ENCODE measurements at places on chromosomes 7 and 10. TPM values are rescaled to one million over a fixed set of nuclear protein-coding genes. Genes with fewer than 3 reads are reported as not detected.

DNA sequence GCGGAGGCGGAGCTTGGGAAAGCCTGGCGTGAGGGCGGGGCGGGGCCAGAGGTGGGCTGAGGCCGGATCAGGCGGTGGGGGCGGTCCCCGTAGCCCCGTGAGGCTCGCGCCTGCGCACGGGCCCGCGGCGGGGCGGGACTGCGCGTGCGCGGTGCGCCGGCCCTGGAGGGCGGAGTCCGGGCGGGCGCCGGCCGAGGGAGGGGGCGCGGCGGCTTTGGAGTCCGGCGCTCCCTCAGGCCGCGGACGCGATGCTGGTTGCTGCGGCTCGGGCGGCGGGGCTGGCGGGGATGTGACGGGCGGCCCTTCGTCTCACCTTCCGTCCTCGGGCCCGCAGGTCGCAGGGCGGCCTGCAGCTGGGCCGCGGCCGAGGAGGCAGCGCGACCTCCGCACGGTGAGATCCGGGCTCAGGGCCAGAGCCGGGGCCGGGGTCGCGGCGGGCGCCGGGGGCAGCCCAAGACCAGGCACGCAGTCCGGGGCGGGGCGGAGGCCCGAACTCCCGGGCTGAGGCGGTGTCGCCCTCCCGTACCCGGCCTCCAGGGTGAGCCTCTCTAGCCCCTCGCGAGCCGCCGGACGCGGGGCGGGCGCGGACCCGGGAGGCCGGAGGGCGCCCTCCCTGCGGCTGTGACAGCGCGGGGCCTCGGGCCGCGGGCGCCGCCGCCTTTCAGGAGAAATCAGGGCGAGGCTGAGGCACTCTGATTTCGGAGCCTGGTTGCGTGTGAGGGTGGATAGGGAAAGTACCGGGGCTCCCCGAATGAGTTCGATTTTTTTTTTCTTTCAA is at the start of gene CCSER2:
TSS of gene CCSER2 (plus strand) at position 172 of the 778 bp plus-strand sequence. CDS start 42,464 bp downstream, outside the sequence.
- DNase-seq, result peak; percentile 99

FOXI2 gene
- 1.1 TPM for total RNA-seq

DNA sequence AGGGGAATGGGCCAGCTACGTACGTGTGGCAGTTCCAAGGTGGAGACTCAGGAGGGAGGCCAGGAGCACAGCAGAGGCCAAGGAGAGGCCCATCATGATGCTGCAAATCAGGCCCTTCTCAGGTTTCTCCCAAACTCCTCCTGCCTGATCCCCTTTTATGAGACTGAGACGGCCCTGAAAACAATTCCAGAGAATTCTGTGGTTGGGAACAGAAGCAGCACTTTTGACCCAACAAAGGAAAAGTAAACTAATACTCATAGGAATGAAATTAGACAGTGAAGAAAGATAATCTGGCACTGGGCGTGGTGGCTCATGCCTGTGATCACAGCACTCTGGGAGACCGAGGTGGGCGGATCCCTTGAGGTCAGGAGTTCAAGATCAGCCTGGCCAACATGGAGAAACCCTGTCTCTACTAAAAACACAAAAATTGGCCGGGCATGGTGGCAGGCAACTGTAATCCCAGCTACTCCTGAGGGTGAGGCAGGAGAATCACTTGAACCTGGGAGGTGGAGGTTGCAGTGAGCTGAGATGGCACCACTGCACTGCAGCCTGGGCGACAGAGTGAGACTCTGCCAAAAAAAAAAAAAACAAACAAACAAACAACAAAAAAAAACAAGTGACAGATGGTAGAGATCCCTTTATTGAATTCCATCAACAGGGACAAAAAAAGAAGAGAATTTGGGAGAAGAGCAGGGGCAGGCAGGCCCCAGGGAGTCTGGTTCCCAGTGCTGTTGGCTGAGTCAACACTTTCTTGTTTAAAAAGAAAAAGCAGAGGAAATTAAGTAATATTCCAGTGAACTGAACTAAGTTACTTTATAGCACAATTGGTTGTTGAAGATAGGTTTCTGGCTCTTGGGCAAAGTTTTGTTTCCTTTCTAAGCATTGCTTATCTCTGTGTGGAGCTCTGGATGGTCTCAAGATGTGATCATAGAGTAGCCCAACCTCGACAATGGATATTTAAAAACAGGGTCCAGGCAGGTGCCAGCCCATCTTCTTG is at the start of gene CCL26:
TSS of gene CCL26 (minus strand) at position 131 of the 997 bp plus-strand sequence. CDS start at position 96, 35 bp downstream.
- no peak for DNase-seq

DNA sequence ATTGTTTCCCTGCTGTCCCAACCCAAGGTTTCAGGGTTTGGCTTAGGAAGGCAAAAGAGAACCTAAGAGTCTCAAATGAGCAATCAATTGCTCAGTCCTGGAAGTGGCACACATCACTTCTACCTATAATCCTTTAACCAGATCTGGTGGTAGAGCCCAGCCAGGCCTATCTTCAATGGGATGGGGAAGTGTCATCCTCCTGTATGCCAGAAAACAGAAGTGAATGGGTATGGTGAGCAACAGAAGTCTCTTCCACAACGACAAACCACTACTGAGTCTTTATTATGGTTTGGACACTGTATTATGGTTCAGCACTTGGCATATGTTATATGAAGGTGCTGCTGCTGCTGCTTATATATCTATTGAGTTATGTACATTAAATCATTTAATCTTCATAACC is 3.0 kb upstream of the AKR1B1 start:
- no peak for DNase-seq

GRCh38 chr10:29820890-29821461 is 186.2 kb upstream of the SVIL start:
- no peak for DNase-seq
